ENCODE measurements at places on chromosomes 5 and 9.

DNA sequence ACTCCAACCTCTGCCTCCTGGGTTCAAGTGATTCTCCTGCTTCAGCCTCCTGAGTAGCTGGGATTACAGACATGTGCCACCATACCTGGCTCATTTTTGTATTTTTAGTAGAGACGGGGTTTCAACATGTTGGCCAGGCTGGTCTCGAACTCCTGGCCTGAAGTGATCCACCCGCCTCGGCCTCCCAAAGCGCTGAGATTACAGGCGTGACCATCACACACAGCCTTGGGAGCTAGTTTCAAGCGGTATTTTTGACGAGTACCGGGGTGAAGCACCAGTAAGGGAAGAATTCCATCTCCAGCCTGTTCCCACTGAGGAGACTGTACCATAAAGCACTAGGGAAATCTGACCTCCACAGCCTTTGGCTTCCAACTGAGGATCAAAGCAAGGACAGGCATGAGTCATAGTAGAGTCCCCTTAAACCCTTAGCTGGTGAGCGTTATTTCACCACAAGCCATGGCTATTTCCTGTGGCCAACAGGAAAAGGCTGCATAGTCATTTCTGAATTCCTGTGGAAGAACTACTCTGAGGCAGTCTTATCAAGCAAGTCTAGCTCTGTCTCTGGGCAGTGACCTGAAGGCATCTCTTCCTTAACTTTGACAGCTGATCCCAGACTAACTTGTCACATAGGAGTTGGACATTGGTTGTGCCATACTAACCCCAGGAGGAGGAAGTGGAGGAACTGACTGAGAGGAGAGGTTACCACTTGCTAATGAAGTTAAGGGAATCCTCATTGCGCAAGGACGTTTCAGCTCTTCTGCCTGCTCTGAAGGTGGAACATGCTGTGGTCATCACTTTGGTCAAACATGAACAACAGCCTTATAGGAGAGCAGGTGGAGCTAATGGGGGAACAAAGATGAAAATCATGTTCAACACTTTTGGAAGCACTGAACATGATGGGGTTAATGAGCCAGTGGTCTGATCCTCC is 85.8 kb upstream of the DMRT1 start:
- DNase-seq: no peak

DNA sequence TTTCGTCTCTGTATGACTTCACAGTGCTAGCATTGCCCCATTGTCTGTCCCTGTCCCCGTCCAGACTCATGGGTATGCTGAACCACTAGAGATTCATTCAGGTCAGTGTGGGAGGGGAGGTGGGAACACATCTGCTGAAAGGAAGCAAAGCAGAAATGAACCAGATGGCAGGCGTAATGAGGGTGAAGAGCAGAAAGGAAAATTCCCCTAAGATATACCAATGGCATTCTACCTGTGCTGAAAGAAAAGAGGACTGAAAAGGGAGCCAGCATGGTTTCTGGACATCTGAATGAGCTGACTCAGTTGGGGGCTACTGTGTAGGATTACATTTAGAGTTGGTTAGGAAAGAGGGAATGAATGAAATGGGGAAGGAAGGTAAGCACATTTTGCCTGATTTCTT is 678.7 kb downstream of the MAT2B start:
- DNase-seq: no peak

DNA sequence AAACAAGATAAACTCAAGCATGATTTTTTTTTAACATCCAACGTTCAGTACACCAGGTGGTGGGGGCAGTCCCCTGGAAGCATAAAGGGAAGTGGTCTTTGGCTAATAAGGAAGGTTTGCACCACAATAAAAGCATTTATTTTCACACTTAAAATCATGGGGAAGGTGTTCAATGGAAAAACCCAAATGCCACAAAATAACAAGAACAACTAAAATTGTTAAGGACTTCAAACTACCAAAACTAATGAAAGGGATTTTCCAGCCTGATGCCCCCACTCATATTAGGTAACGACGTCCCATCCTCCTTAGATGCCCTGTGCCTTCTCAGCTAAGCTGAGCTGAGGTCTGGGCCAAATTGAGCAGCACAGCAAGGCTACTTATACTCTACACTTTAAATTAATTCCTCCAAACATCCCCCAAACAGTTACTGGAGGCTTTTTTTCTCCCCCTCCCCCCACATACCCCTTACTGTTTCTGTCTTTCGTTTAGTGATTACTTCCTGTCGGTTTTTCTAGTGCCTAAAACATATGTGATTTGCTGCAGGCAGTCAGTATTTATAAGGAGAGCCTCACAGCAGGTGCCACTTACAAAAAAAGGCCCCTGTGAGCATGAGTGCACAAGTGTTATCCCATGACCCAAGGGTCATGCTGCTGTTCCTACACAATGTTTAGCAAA is 259.7 kb upstream of the ZNF608 start:
- DNase-seq: no peak

- DNase-seq: no peak
These were observed 45.3 kb downstream of the CWC27 start for GRCh38 chr5:64814073-64814472.

DNA sequence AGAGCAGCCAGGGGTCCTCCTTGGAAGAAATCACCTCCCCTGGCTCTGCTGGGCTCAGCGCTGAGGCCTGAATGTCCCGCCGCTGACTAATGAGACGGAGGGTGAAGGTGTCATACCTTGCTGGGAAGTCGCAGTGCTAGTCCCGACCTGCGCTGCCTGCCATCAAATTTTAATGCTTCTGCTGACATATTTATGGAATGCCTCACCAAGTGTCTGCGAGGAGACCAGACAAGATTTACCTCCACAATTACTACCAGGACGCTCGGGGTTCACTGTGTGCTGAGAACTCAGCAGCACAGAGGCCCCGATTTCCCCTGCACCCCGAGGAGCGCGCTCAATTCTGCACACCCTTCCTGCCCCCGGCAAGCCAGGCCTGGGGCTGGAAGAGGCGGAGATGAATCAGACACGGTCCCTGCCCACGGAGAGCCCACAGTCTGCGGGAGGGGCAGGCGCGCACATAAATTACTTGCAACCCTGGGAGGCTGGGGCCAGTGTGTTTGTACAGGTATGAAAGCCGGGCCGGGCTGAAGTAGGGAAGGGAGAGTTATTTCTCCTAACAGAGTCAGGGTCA is 175.2 kb downstream of the PAX5 start:
- DNase-seq: no peak

- no peak for DNase-seq
These were observed 99.1 kb upstream of the SMARCA2 start for GRCh38 chr9:1916095-1916494.

GRCh38 chr5:10162468-10162867 is 87.2 kb downstream of the ATPSCKMT start:
- no peak for DNase-seq

- DNase-seq: no peak
These were observed 35.5 kb downstream of the PALM2AKAP2 start for GRCh38 chr9:109815366-109815947.

- DNase-seq: peak; percentile 53
These were observed 138.4 kb upstream of the ZNF618 start for GRCh38 chr9:113737517-113738271.

DNA sequence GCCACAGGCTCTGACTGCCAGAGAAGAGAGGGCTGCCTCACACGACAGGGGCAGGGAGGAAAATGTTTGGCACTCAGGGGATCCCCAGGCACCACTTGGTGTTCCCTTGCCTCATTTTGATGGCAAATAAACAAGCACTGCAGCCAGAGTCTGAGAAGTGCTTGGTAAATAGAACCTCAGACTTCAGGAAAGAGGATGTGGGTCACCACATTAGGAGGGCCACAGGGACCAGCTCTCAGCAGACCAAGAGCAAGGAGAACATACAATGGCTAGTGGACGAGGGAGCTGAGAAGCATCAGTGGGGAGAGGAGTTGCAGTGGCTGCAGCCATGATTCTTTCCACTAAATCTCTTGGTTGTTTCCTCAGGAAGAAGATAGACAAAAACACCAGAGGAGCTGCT is 413.9 kb downstream of the GADD45G start:
- DNase-seq: no peak

DNA sequence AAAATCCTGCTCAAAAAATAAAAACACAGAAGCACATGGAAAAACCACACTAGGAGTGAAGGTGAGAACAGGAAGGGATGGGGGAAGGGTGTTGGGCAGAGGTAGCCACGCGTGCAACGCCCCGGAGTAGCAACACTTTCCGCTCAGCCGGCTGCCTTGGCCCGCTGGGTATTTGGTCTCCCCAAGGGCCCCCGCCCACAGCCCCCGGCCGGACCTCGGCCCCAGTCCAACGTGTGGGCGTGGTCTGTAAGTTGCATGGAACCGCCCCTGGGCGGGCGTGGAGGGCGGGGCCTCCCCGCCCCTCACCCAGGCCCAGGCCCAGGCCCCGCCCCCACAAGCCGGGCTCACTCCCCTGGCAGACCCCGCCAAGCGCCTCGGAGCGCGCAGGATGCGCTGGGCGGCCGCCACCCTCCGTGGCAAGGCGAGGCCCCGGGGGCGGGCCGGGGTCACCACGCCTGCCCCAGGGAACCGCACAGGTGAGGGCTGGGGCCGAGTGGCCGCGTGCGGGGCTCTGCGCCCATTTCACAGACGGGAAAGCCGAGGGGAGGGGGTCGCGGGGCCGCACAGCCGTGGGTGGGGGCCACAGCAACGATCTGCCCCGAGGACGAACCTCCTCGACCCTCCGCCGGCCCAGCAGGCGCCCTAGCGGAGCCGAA is at the start of gene SUSD3:
TSS of gene SUSD3 (plus strand) at position 347 of the 656 bp plus-strand sequence. CDS start at position 389, 42 bp downstream.
- no peak for DNase-seq

GRCh38 chr5:29672678-29673077 is 1520.8 kb upstream of the CDH6 start:
- DNase-seq: no peak

- no peak for DNase-seq
These were observed 493.3 kb downstream of the PRELID2 start for GRCh38 chr5:145341842-145342241.

- DNase-seq: no peak
These were observed 133.1 kb downstream of the HSD17B3 start for GRCh38 chr9:96168882-96169281.

GRCh38 chr5:157352756-157353340 is 86.9 kb downstream of the CYFIP2 start:
- DNase-seq: no peak

GRCh38 chr9:106621313-106622163 is 241.4 kb upstream of the ZNF462 start:
- DNase-seq: no peak

- peak; percentile 15 for DNase-seq
These were observed 12.0 kb downstream of the PBX3 start for GRCh38 chr9:125758986-125759763.

DNA sequence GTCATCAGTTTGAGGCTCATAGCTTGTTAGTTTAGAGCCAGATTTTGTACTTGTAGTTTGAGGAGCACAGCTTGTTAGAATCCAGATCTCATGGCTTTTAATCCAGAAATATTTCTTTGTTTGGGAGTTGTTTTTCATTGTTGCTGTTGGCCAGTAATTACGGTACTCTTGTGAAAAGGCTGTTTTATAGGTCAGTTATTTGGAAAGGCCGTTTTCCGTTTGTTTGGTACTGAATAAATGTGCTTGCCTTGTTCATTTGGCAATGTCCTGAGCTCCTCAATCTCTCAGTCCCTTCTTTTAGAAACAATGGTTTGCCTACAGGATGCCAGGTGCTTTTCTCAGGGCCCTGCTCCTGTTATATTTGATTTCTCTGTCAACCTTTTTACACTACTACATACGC is 4.5 kb upstream of the MOB3B start:
- DNase-seq: no peak

GRCh38 chr5:10735569-10736276 is 25.3 kb downstream of the DAP start:
- no peak for DNase-seq

GRCh38 chr9:120071760-120072159 is 508.2 kb downstream of the CDK5RAP2 start:
- DNase-seq: no peak

- no peak for DNase-seq
These were observed 105.2 kb downstream of the RGS3 start for GRCh38 chr9:113568571-113569321.

GRCh38 chr5:103260951-103261350 is 2.4 kb downstream of the MACIR start:
- DNase-seq: no peak

GRCh38 chr5:72194846-72195245 is 87.6 kb downstream of the MAP1B start:
- no peak for DNase-seq

DNA sequence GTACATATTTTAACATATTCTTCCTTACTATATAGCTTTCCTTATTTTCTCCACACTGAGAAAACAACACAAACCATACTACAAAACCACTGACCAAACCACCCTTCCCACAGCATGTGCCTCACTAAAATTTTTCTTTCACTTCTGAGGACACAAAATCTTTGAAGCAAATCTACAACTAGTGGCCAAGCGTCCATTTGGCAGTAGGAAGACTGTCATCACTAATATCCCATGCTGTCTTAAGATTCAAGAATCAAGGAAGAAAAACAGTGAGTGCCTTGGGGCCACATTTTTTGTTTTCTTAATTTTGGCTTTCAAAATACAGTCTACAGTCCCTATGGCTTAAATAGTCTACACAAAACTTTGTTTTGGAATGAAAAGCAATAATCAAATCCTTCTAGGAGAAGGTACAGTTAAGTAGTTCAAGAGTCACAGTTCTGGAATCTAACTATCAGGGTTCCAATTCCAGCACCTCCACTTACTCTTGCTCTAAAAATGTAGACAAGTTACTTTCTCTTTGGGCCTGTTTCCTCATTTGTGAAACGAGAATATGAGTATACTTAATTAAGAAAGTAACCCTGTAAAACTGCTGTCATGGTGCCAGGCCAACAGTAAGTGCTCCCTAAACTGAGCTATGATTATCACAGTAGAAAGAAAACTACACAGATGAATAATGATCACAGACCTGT is 227.9 kb downstream of the BNC2 start:
- no peak for DNase-seq

- DNase-seq: no peak
These were observed 64.2 kb downstream of the SLC44A1 start for GRCh38 chr9:105308461-105309341.

GRCh38 chr5:169248996-169249395 is 51.9 kb downstream of the SLIT3 start:
- DNase-seq: no peak

DNA sequence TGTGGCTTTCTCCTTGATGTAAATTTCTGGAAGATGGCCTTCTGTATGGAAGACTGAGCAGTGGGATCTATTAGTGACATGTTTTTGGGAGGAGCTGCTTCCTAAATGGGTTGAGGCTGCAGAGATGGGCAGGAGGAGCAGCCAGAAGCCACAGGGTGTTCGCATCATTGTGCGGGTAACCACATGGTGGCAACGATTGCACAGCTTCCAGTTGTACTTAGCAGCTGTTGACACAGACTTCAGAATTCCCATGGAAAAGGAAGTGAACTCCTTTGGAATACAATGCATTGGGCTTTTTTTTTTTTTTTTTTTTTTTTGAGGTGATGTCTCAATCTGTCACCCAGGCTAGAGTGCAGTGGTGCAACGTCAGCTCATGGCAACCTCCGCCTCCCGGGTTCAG is 297.3 kb downstream of the NR3C1 start:
- DNase-seq: peak; percentile 8

GRCh38 chr5:138951091-138951985 is 76.2 kb upstream of the LRRTM2 start:
- DNase-seq: no peak

- peak; percentile 50 for DNase-seq
These were observed 749 bp downstream of the SOWAHA start for GRCh38 chr5:132813599-132814502.

Data from amygdala (tissue), 56 donors.